Naive thymus-derived CD8-positive, alpha-beta T cell (primary cell): ENCODE measurements at places on chromosomes 2 and 18.
A peak's percentile ranks its signal among the peaks of the same experiment; 100 is the strongest.

- H3K36me3 ChIP-seq: peaks cover 12% of the 10 kb centered on the region
- H3K27ac ChIP-seq: peak overlapping the region; percentile 62
- no peak for DNase-seq
These were observed 845.9 kb upstream of the ID2 start for GRCh38 chr2:7835693-7836680.

DNA sequence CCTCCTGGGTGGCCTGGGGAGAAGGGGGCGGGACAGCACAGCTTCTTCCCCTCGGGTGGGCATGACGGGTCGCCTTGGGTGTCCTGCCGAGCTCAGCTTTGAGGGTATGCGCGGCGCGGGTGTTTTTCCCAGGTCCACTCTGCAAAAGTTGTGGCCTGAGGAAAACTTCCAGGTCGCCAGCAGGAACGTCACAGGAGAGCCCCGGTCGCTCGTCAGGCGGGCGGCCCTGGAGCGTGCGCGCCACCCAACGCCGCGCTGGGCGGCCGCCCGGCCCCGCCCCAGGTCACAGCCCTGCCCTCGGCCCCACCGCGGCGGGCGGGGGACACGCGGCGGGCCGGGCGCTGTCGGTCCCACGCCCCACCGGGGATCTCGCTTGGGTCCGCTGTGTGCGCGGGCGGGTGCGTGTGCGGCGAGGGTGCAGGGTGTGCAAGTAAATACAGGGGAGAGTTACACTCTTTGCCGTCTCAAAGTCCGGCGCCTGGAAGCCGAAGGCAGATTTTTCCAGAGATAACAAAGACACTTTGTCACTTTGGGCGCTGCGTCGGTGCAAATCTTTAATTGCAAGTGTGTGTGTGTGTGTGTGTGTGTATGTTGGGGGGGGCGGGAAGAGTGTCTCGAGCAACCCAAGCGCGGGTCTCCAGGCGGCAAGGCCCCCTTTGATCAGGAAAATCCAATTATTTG is 616 bp upstream of the SP5 start:
- no peak overlapping the region for H3K27ac ChIP-seq
- peaks cover 82% of the 10 kb centered on the region for H3K27me3 ChIP-seq
- H3K4me3 ChIP-seq: peak overlapping the region; percentile 91
- peaks cover 2% of the 10 kb centered on the region for H3K36me3 ChIP-seq
- H3K4me1 ChIP-seq: peaks cover 42% of the 10 kb centered on the region
- peak; percentile 10 for DNase-seq

- H3K36me3 ChIP-seq: no peaks in the 10 kb centered on the region
- DNase-seq: no peak
- H3K27ac ChIP-seq: no peak overlapping the region
- no peaks in the 10 kb centered on the region for H3K27me3 ChIP-seq
- H3K4me3 ChIP-seq: no peak overlapping the region
These were observed 40.1 kb upstream of the CLASP1 start for GRCh38 chr2:121689356-121689755.

DNA sequence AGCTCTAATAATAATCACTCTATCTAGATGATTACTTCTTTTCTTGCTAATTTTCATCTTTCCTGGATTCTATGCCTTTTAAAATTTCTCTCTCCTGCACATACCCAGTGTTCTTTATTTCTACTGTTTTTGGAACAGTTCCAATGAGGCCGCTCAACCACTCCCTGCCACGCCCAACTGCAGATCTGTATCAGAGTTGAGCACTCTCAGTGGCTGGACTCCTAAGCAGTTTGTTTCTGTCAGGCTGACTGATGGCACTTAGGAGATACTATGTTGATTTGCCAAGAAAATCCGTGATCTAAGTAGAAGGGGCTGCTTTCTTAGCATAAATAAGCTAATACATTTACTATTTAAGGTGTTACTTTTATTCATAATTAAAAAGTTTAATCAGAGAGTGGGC is 192.8 kb downstream of the ARHGAP15 start:
- H3K4me3 ChIP-seq: no peak overlapping the region
- H3K36me3 ChIP-seq: peaks cover 58% of the 10 kb centered on the region
- DNase-seq: no peak
- no peaks in the 10 kb centered on the region for H3K27me3 ChIP-seq

GRCh38 chr18:6624271-6624660 is 105.2 kb upstream of the ARHGAP28 start:
- H3K27ac ChIP-seq: no peak overlapping the region
- H3K4me3 ChIP-seq: no peak overlapping the region
- H3K27me3 ChIP-seq: no peaks in the 10 kb centered on the region
- no peaks in the 10 kb centered on the region for H3K4me1 ChIP-seq
- no peaks in the 10 kb centered on the region for H3K36me3 ChIP-seq

GRCh38 chr2:199258291-199258690 is 199.4 kb downstream of the SATB2 start:
- H3K27me3 ChIP-seq: no peaks in the 10 kb centered on the region
- H3K36me3 ChIP-seq: peaks cover 2% of the 10 kb centered on the region
- no peak overlapping the region for H3K4me3 ChIP-seq
- no peaks in the 10 kb centered on the region for H3K4me1 ChIP-seq
